ENCODE measurements at places on chromosomes 2 and 18.

DNA sequence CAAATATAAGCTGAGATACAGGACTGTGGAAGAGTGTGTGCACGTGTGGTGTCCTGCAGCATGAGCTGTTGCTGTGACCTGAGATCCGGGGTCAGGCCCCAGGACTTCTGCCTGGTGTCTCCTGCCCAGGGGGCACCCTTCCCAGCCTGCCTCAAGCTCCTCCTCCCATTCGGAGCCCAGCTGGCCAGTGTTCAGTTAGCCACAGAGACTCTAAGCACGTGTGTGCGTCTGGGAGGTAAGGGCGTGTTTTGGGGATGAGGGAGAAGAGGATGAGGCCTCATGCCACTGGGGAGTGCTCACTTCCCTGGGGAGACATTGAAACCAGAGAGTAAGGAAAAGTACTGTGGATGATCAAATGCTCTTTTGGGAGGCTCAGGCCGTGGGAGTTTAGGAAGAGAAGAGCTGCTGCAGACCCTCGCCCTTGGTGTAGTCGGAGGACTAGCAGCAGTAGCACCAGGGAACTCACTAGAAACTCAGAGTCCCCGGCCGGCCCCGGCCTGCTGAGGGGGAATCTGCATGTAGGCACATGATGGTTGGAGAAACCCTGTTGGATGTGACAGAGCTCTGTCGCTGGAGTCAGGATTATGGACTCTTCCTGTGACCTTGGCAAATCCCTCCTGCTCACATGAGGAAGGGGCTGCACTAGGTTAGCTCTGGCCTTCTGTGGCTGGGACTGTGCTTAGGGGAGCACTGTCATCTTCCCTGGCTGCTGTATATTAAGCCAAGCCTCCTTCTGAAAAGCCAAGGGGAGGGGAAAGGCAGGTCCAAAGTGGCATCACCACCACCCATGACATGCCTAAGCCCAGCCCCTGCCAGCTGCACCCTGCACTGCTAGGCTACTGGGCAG lies 231.1 kb downstream of the DYSF start:
- DNase-seq, result no peak

DNA sequence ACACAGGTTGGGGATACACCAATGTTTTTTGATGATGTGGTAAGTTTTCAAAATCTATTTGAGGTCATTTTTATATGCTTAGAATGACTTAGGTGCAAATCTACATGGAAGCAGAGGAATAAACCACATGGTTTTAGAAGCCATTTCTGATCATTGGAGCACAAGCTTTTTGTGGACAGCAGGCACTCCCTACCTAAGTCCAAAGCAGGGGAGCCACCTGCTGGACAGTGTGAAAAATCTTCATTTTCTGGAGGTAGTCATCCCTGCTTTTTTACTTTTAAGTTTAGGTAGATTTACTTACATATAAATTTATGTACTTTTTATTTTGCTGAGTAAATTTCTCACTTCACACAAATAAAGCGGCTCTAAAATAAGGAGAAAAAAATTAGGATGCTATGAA lies 323.2 kb downstream of the PLCL1 start:
- peak; percentile 30 for DNase-seq

DNA sequence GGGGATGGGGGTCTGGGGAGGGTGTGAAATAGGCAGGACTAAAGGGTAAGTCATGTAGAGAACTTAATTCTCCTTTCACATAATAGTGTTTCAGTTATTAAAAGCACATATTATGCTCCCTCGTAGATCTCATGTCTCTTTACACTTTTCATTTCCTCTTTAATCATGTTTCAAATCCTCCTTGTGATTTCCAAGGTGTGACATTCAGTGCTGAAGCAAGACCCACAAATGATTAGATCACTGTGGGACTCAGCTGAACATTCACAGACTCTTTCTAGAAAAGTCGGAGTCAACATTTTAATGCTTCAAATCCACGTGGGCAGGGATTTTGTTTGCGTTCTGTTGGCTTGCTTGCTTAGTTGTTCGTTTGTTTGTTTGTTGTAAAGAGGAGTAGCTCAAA lies 34.7 kb upstream of the CALCRL start:
- DNase-seq, result no peak

- DNase-seq, result no peak
Observed at GRCh38 chr2:58720033-58720769, 479.1 kb upstream of the FANCL start.

DNA sequence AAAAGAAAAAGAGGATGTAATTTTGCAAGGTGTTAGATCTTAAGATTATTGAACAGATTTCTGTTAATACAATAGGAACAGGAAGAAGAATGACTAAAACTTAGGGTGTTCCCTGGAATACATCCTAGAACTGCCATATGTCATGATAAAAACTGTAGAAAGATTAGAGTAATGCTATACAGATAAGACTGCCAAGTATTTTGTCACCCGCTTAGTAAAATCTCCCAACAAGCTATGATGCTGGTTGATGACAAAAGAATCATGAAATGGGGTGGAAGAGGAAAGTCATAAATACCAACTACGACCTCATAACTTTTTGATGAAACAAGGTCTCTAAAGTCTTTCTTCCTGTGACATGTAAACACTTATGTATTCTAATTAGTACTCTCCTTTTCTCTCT lies 163.6 kb upstream of the COL3A1 start:
- DNase-seq, result no peak

GRCh38 chr2:231360401-231360800 lies 35.1 kb upstream of the B3GNT7 start:
- DNase-seq, result no peak

- no peak for DNase-seq
Observed at GRCh38 chr18:77316641-77317040, 67.0 kb downstream of the GALR1 start.

Data from CD8-positive, alpha-beta memory T cell (primary cell).